Myocyte (in vitro differentiated cells): ENCODE measurements at places on chromosomes 7 and 10. TPM values are rescaled to one million over a fixed set of nuclear protein-coding genes. Genes with fewer than 3 reads are reported as not detected.

- no peak for DNase-seq
These were observed 147.7 kb downstream of the PTPN20 start for GRCh38 chr10:47058961-47059391.

The RRP12 gene
- 25.6 and 26.5 TPM in 2 replicates for total RNA-seq

DNA sequence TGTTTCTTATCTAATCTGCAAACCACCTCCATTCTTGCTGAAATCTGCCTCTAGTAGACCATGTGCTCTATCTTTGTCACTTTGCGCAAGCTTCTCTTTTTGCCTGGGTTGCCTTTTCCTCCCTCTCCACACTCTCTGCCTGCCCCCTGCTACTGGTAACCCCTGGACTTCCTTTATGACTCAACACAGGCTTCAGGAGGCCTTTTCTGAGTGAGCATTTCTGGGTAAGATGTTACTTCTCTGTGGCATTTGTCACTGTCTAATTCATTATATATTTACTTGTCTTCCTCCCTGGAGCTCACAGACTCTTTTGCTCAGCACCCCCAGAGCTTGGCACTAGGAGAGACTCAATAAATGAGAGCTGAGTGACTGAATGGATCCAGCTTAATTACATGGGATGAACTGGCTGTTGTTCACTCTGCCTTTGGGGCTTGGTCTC, 8.4 kb downstream of the GOLGA7B start:
- no peak for DNase-seq

- DNase-seq, result no peak
These were observed 51.6 kb downstream of the COL28A1 start for GRCh38 chr7:7484072-7484471.

GRCh38 chr10:11930312-11930978, 107.3 kb downstream of the PROSER2 start:
- DNase-seq, result no peak

- no peak for DNase-seq
These were observed at the start of gene AGR2 for GRCh38 chr7:16804674-16805439. Gene AGR2, minus strand, starts transcription at chr7:16804999. Its CDS starts 3,203 bp downstream, at chr7:16801796.

The PRLHR gene
- total RNA-seq, result not detected in 2 replicates

The INA gene
- not detected in 2 replicates for total RNA-seq

The HMX2 gene
- not detected in 2 replicates for total RNA-seq

- no peak for DNase-seq
These were observed 276.2 kb downstream of the FGFR2 start for GRCh38 chr10:121322046-121322445.

DNA sequence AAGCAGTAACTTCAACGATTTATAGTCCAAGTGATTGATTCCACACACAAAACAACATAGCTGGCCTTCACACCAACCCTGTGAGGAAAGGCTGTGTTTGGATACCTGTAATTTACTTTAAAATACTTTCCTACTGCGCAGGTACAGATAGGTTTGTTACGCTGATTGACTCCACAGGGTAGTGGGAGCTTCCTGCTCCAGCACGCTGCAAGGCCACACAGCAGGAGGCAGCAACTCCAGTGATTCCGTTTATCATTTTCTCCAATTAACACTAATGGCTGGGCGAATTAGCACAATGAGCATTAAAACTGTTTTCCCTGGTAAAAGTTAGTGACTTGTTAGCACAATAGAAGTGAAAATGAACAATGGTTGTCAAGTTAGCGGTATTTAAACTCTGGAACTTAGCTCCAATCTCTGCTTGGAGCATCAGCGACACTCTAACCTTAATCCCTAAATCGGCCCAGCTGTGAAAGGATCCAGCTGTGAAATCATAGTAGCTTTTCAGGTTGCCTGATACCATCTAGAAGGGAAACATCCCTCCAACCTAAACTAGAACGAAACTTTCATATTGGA, 959 bp downstream of the DCLRE1C start:
- DNase-seq, result no peak

DNA sequence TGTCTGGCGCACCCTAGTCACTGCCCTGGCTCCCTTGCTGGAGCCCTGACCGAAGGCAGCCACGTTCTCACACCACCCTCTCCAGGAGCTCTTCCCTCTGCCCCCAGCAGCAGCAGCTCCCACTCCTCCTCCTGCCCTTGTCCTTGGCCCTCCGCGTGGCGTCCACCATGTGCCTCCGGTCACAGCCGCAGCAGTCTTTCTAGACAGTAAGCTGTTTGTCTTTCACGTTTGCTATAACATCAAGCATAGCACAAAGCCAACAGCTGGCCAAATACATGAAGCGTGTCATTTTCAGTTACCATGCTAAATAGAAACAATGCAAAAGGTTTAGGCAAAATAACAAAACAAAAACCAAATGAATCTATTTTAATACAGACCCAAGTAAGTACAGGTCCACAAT, 3.3 kb downstream of the PITRM1 start:
- DNase-seq, result no peak

The ZNRF2 gene
- 19.4 and 22.9 TPM in 2 replicates for total RNA-seq

The KAT6B gene
- 11.6 and 13.1 TPM in 2 replicates for total RNA-seq

GRCh38 chr7:21345361-21345760, 82.5 kb upstream of the SP4 start:
- no peak for DNase-seq

DNA sequence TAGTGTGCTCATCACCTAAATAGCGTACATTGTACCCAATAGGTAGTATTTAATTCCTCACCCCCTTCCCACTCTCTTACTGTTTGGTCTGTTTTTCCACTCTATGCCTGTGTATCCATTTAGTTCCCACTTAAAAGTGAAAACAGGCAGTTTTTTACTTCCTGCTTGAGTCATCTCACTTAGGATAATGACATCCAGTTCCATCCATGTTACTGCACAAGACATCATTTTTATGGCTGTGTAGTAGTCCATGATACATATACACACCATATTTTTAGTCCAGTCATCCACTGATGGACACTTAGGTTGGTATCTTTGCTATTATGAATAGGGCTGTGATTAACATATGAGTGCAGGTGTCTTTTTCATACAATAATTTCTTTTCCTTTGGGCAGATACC, 10.1 kb downstream of the STK17A start:
- no peak for DNase-seq

The CPED1 gene
- total RNA-seq, result 19.3 and 26.5 TPM in 2 replicates

DNA sequence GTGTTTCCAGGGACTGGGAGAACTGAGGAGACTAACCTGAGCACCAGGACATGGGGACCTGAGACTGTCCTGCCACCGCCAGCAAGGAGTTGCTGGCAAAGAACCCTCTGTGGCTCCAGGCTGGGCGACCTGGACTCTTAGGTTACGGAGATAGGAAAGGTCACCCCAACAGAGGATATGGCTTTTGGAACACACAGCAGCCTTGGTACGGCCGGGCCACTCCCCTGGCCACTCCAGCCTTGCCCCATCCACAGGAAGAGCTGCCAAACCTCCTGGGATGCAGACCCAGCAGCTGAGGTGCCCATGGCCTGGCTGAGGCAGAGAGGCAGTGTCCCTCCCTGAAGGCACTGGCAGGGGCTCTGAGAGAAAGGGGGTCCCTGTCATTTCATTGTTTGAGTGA, 137.8 kb downstream of the OAT start:
- DNase-seq, result no peak

The MAGI2 gene
- total RNA-seq, result 5.7 and 6.0 TPM in 2 replicates

DNA sequence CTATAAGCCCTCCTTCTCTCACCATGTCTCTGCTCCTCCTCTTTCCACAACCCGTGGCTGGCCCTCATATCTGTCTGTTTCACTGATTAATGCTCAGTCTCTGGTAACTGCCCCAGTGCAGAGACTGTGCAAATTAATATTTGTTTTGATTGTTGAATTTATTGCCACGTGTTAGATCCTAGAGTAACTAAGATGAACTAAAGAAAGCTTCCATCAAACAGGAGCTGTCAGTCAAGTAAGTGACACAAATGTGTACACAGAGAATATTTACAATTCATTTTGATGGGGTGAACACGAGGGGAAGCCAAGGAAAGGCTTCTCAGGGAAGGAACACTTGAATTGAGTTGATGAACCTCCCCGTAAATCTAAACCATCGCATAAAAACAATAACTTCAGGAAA, 182.5 kb downstream of the BAMBI start:
- no peak for DNase-seq

The KLF14 gene
- not detected in 2 replicates for total RNA-seq

DNA sequence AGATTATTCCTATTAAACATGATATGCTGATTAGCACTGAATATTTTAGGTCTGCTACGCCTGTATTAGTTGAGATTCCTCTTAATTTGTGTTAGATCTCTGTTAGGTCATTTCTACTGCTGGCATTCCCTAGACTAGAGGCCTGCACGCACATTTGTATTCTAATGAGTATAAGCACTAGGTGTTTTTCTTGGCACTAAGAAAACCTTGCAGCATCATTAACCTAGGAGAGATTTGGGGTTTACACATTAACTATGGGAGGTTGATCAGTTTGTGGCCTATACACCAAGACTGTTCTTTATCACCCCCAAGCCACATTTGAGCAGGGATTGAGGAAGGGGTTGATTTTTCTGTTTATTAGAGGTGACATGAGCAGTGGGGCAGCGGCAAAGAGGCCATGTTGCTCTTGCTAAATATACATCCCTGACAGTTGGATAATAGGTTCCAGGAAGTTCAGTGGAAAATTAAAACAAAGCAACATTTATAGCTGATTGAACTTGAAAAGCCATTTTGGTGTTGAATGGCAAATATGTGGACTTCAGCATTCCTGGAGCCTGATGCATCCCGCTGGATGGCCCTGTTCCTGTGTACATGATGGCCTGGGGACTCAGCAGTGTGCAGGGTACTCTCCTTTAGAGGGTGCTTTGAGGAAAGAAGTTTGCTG, 65.2 kb downstream of the GBF1 start:
- DNase-seq, result no peak

The GPNMB gene
- total RNA-seq, result 382 and 539 TPM in 2 replicates

GRCh38 chr7:113071465-113071864, 15.2 kb downstream of the GPR85 start:
- no peak for DNase-seq

DNA sequence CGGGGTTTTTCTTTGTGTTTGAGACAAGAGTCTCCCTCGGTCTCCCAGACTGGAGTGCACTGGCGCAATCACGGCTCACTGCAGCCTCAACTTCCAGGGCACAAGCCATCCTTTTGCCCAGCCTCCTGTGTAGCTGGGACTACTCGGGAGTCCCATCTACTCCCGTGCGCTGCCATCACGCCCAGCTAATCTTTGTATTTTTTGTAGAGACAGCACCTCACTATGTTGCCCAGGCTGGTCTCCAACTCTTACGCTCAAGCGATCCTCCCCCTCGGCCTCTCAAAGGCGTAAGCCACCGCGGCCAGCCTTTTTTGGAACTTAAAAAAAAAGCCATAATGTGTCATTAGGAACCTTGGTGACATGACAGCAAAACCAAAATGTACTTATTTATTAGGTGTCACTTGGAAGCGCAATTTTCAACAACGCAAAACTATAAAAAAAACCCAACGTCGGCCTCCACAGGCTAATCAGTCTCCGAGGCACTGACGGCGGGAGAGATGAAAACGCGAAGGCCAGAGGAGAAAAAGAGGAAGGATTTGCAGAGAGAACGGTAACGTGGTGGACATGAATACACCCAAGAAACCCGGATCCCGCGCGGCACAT, 911 bp upstream of the HNRNPH3 start:
- DNase-seq, result peak; percentile 44

DNA sequence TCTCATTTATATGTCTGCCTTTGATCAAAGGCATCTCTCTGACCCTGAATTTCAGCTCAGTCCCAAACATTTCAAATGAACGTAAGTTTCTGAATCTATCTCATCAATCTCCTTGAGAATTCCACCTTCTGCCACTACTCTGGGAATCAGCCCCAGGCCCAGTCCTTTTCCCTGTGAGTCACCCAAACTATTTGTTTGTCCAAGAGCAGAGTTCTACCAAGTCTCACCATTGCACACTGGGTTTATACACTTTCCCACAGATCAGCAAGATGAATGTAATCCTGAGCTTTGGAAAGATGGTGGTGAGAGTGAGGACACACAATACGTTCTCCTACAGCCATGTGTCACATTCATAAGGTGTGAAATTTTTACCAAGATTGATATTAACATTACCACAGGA, 251.3 kb upstream of the VWC2 start:
- DNase-seq, result no peak

GRCh38 chr10:108323274-108323798, 1158.8 kb upstream of the SORCS1 start:
- no peak for DNase-seq

GRCh38 chr10:49653273-49653929, 26.1 kb upstream of the C10orf53 start:
- no peak for DNase-seq

DNA sequence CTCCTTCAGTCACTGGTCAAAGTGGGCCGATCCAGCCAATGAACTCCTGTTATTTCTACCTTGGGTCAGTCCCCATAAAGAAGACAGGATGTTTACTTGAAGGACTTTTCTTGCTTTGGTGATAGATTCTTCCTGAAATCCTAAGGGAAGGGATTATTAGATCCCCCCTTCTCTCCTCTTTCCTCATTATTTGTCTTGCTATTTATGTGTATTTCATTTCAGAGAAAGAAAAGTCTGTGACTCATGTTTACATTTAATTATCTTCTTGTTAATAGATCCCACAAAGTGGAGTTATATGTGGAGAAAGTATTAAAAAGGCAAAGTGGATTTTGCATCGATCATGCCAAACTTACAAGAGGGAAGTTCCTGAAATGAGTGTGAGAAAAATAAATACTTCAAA, 341.5 kb downstream of the PHTF2 start:
- DNase-seq, result no peak

DNA sequence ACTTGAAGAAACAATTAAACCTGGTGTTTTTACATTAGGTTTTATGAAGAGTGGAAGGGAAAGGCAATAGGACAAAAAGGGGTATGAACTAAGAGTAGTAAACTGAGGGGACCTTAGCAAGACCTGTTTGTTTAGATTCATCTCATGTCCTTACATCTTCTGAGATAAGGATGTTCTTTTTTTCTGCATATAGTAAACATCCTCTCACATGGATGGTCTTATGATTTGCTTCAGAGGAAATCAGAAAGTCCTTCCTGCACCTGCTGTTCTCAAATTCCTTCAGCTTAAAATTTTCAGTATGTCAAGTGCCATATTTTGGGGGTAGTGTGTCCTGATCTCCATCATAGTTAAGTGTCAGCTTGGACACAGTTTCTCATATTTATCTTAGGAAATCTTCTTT, 232.6 kb downstream of the ADK start:
- DNase-seq, result no peak

The NPC1L1 gene
- not detected in 2 replicates for total RNA-seq

The ADO gene
- 34.5 and 34.9 TPM in 2 replicates for total RNA-seq

DNA sequence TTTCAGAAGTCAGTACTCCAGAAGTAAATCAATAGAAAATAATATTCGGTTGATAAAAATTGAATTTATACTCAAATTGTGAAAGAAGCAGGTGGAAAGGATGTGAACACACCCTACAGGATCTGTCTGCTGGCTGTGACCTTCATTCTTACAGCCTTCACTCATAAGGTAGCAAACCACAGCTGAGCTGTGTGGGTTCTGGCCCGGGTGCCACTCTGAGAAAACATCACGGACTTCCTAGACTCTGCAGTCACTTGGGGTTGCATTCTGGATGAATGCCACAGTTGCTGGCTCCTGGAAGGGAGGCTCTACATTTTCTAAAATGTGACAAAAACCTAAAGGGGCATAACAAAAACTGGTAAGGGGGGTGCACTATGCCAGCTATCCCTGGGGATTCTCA, 36.0 kb upstream of the ABLIM1 start:
- peak; percentile 79 for DNase-seq

The XRCC2 gene
- 0.62 and 0.88 TPM in 2 replicates for total RNA-seq

The PLAC9 gene
- total RNA-seq, result 0.43 TPM in 1 of 2 replicates, not detected in the other

The PALD1 gene
- total RNA-seq, result 0.21 and 0.31 TPM in 2 replicates

- no peak for DNase-seq
These were observed 332.4 kb upstream of the NRP1 start for GRCh38 chr10:33666686-33667480.

GRCh38 chr7:100465702-100466311, 1.7 kb upstream of the SPACDR start:
- peak; percentile 95 for DNase-seq

The DNMBP gene
- 12.8 and 16.1 TPM in 2 replicates for total RNA-seq

- DNase-seq, result no peak
These were observed 120.6 kb downstream of the SH3PXD2A start for GRCh38 chr10:103734731-103735130.
